ENCODE measurements at places on chromosomes 1 and 21. TPM values are rescaled to one million over a fixed set of nuclear protein-coding genes. Genes with fewer than 3 reads are reported as not detected.

Gene SRGAP2B
- 68.5 TPM for total RNA-seq

Gene CBR3
- 0.86 TPM for total RNA-seq

Gene NUDT4B
- total RNA-seq, result not detected

Gene RUNX3
- total RNA-seq, result 2.8 TPM

Gene HFM1
- total RNA-seq, result 0.83 TPM

DNA sequence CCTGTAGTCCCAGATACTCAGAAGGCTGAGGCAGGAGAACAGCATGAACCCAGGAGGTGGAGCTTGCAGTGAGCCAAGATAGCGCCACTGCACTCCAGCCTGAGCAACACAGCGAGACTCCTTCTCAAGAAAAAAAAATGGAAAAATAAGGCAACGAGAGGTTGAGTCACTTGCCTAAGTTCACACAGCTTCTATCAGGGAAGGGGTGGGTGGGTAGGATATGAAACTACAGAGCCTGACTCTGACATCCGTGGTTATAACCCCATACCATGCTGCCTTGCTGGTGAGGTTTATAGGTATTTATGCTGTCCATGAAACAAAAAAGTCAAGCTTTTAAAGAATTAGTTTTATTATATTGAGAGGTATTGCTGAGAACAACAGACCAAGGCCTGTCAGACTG, 61.5 kb upstream of the RAB4A start:
- no peak for DNase-seq

DNA sequence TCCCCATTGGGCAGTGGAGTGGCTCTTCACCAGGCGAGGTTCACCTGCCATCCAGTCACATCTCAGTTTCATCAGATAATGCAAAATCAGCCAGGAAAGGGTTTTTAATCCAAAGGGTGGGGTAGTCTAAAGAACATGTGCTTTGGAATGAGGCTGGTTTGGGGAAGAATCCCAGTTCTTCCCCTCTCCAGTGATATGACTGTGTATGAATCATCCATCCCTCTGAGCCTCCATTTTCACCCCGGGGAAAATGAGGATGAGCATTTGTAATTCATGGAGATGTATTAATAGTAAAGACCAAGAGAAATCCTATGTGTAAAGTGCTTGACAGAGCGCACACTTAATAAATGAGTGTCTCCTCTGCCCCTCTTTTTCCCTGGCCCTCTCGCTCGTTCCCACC, 215.1 kb upstream of the FGGY start:
- DNase-seq, result peak; percentile 13

GRCh38 chr1:109271458-109271857, 11.5 kb downstream of the PSRC1 start:
- DNase-seq, result no peak

- no peak for DNase-seq
These were observed 82.3 kb downstream of the GPR89B start for GRCh38 chr1:148010527-148010926.

DNA sequence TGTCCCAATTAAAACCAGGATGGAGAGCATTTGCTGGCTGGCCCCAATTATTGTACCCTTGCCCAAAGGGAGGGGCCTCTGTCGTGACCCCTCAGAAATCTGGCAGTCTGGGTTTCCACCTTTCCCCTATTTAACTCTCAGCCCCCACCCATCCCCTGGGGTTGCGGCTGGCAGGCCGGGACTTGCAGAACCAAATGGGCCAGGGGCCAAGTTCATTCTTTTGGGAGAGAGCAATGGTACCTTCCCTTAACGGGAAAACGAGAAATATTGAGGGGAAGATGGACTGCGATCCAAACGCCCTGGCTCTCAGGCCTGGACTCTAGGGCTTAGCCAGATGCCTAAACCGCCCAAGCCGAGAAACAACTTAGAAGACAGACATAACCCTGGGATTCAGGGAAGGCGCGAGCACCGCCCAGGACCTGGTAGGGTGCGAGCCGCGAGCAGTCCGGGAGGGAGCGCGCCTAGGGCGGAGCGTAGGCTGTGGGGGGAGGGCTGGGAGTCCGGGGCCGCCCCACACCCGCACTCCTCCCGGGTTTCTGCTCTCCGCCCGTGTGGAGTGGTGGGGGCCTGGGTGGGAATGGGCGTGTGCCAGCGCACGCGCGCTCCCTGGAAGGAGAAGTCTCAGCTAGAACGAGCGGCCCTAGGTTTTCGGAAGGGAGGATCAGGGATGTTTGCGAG, at the start of gene SLC27A3:
TSS of gene SLC27A3 (plus strand) at position 628 of the 678 bp plus-strand sequence. CDS start 91 bp downstream, outside the sequence.
- peak; percentile 46 for DNase-seq

DNA sequence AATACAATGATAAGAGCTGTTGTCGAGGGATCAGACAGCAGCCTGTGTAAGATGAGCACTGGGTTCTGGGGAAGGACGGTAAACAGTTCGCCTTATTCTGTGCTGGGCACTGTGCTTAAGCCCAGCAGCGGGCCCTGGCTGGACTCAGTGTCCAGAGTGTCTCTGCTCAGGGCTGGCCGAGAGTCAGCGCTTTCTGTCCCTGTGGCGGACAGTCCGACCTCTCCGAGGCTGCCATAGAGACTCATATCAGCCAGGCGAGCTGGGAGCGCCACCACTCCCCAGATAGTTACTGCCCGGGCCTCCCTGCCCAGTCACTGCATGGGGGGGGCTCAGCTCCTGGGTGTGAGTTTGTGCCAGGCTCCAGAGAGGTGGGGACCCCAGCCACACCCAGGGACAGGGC, 14.7 kb upstream of the NPHP4 start:
- no peak for DNase-seq

All from mammary epithelial cell (primary cell).